Right renal cortex interstitium (tissue), 3 donors: ENCODE measurements at places on chromosomes 5 and 9. TPM values are rescaled to one million over a fixed set of nuclear protein-coding genes. Genes with fewer than 3 reads are reported as not detected.

DNA sequence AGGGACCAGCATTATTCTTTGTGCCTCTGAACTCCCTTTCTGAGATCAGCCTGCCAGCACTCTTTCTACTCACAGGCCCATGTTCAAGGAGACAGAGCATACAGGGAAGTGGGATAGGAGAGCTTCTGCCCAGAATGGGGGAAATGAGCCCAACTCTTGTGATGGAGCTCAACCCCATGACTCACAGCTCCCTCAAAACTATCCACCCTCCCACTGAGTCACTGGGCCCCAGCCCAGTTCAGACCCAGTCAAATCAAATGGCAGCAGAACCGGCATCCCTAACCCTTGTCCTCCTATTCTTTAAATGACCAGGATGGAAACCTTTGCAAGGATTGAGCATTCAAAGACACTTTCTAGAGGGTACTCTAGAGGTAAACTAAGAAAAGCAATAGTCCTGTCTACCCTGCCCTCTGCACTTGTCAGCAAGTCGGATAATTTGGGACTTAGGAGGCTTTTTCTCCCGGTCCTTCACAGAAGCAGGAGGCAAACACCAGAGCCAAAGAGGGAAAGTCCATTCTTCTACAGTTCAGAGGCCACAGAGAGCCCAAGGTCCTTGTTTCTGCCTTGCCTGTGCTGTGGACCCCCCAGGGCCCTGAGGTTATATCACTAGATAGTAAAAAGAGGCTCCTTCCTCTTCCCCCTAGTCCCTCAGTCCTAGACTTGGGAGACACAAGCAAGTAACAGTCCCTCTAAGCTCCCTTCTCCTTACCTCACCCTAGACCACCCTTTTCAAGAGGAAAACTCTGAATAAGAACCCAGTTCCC lies 3.2 kb downstream of the ATOSB start:
- DNase-seq, result no peak

- no peak for DNase-seq
Observed at GRCh38 chr5:175802361-175802760, 69.0 kb upstream of the CPLX2 start.

GRCh38 chr5:135894276-135894675 lies 1.4 kb downstream of the IL9 start:
- no peak for DNase-seq

DNA sequence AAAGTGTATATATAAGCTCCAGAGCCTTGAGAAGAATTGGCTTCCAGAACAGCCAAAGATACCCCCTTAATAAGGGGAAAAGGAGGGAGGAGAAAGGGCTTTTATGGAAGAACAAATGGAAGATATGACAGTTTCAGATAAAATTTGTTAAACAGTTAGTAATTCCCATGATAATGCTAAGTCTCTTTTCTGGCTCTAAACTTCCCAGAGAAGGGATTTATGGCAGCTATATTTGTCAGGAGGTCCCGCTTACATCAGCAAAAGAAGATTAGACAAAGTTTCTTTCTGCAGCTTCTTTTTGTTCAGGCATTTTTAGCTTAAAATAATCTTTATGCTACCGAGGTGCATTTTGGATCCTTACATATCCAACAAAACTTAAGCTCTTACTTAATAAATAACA lies 14.3 kb upstream of the SLC36A3 start:
- DNase-seq, result no peak

- no peak for DNase-seq
Observed at GRCh38 chr9:69865986-69866385, 45.4 kb downstream of the CFAP95 start.

DNA sequence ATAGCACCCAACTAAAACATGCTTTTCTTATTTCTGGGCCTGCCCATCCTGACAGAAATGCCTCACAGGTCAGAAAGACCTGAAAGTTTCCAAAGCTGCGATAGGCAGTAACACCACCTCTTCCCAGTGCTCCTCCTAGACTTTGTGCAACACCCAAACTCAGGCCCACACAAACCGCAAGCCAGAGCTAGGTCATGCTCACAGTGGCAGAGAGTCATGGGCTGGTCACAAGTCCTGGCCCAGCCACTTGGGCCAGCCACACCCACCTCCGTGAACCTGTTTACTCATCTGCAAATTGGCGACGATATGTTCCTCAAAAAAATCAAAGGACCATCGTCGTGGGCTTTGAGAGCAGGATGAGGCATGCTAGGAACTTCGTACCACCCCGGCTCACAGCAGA lies 44.0 kb upstream of the SLC25A51 start:
- DNase-seq, result no peak

GRCh38 chr5:116660929-116661328 lies 86.3 kb upstream of the SEMA6A start:
- DNase-seq, result no peak

- DNase-seq, result no peak
Observed at GRCh38 chr9:96156171-96156974, 145.6 kb downstream of the HSD17B3 start.

- DNase-seq, result no peak
Observed at GRCh38 chr5:176773408-176774035, 36.8 kb upstream of the UNC5A start.

DNA sequence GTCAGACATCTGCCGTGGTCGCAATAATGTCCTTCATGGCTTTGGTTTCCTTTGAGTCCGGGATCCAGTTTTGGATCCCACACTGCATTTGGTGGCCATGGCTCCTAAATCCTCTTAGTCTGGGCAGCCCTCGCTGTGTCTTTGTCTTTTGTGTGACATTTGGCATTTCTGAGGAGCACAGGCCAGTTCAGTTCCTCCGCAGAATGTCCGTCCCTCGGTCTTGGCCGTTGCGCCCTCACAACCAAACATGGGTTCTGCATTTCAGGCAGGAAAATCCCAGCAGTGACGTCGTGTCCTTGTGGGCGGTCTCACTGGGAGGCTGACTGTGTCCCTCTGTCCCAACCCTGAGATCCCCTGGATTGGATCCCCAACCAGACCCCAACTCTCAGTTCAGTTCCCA lies 172.9 kb upstream of the PPP1R26 start:
- no peak for DNase-seq

- DNase-seq, result no peak
Observed at GRCh38 chr5:39698838-39699560, 274.2 kb upstream of the DAB2 start.

- DNase-seq, result no peak
Observed at GRCh38 chr9:111566234-111566633, 33.2 kb downstream of the PTGR1 start.

- no peak for DNase-seq
Observed at GRCh38 chr9:72352911-72353388, 12.1 kb downstream of the ZFAND5 start.

DNA sequence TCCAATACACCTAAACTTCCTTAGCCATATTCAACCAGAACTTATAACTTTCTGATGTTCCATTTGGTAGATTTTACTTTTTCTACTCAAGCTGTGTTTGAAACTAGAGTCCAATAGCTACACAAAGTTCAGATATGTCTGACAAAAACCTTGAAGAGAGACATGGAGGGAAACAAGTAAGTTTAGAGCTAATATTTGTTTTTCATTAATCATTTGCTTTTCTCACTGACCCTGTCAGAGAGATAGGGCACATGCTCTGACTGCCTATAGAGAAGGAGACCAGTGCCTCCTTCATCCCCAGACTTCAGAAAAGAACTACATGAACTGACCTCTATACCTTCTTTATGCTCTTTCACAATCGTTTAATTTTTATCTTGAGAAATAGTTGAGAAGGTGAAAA lies 157.0 kb upstream of the PPP1R2B start:
- DNase-seq, result no peak

- no peak for DNase-seq
Observed at GRCh38 chr9:87959916-87960581, 14.3 kb downstream of the CDK20 start.

- DNase-seq, result no peak
Observed at GRCh38 chr5:109907189-109907588, 217.5 kb downstream of the MAN2A1 start.

- no peak for DNase-seq
Observed at GRCh38 chr9:130576176-130576575, 3.2 kb upstream of the FUBP3 start.

GRCh38 chr5:164256351-164256750 lies 750.9 kb downstream of the MAT2B start:
- no peak for DNase-seq

DNA sequence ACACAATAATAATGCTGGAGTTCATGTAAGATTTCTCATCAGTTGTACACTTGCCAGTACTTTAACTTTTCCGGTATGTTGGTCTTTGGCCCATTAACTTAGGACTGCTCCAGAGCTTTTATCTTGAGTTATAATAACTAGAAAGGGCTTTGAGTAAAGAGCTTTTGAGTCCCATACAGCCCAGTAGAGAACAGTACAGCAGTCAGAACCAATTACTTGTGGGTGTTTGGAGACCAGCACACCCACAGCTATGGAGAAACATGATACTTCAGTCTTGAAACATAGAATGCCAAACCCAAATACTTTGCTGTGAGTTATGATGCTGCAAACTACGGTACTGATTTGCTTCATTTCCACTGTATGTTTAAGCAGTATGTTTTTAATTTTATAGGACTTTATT lies 374.3 kb downstream of the CCDC171 start:
- DNase-seq, result no peak

- no peak for DNase-seq
Observed at GRCh38 chr9:123983047-123983446, 28.5 kb upstream of the LHX2 start.

GRCh38 chr5:157459715-157460599 lies at the start of gene NIPAL4:
NIPAL4 (plus strand) TSS chr5:157460213; CDS start chr5:157460321, 108 bp downstream.
- no peak for DNase-seq

DNA sequence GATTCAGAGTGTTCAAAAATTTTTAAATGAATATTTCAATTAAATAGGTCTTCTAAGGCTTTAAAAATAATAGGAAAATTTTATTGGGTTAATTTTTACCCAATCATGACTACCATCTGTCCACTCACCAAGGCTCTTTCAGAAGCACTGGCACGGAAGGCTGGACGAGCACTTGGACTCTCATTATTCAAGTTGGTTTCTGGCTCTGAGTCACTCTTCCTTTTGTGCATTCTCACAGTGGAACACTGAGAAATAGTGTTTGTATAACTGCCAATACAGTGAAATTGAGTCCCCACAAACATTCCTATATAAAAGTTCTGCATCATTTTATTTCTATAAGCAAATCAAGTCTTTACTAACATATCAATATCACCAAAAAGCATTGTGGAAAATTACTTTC lies 1149.0 kb downstream of the EFNA5 start:
- DNase-seq, result no peak

DNA sequence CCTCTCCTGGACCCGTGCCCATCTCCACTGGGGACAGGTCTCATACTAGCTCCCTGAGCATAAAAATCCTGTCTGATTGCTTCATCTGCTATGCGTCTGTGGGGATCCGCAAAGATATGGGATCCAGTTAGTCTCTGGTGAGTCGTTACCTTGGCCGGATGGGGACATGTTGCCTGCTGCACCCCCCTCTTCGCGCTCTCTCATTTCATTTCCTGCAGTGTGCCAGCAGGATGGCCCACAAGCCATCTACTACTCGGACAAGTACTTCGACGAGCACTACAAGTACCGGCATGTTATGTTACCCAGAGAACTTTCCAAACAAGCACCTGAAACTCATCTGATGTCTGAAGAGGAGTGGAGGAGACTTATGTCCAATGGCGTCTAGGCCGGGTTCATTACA lies 17.0 kb upstream of the CEP78 start:
- no peak for DNase-seq

GRCh38 chr5:59367791-59368394 lies 525.6 kb downstream of the PDE4D start:
- DNase-seq, result no peak

DNA sequence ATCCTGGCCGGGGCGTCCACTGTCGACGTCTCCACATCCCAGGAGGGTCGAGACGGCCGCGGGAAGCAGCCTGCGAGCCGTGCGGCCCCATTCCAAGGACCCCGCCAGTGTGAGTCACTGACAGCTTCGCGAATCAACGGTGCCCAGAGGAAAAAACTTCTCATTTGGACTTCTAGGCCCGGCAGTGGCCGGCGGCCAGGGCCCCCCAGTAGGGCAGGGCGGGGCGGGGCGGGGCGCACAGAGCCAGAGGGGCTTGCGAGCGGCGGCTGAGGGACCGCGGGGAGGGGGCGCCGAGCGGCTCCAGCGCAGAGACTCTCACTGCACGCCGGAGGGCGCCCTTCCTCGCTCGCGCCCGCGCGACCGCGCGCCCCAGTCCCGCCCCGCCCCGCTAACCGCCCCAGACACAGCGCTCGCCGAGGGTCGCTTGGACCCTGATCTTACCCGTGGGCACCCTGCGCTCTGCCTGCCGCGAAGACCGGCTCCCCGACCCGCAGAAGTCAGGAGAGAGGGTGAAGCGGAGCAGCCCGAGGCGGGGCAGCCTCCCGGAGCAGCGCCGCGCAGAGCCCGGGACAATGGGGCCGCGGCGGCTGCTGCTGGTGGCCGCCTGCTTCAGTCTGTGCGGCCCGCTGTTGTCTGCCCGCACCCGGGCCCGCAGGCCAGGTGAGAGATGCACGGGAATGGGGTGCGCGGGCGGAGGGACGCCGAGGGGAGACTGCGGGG lies at the start of gene F2R:
Gene F2R, plus strand, starts transcription at position 391 of the 720 bp plus-strand sequence. Its CDS starts 182 bp downstream, at position 573.
- DNase-seq, result no peak

- DNase-seq, result no peak
Observed at GRCh38 chr5:168085261-168086031, 206.0 kb upstream of the WWC1 start.

The ELOVL7 gene
- polyA plus RNA-seq, result 19.6 TPM

The SPARC gene
- polyA plus RNA-seq, result 2,321 TPM

The NOL6 gene
- polyA plus RNA-seq, result 25.2 TPM

The PCDHGC3 gene
- polyA plus RNA-seq, result 107 TPM

The NMUR2 gene
- 0.15 TPM for polyA plus RNA-seq

The SLC4A9 gene
- polyA plus RNA-seq, result 28.6 TPM

The ZNF658 gene
- 14.1 TPM for polyA plus RNA-seq

The LHX3 gene
- not detected for polyA plus RNA-seq

The FCN2 gene
- 0.47 TPM for polyA plus RNA-seq

The SLC6A7 gene
- 0.07 TPM for polyA plus RNA-seq

The IFNA2 gene
- not detected for polyA plus RNA-seq

The IL11RA gene
- polyA plus RNA-seq, result 44.1 TPM
